ENCODE measurements at places on chromosomes 1 and 21.

DNA sequence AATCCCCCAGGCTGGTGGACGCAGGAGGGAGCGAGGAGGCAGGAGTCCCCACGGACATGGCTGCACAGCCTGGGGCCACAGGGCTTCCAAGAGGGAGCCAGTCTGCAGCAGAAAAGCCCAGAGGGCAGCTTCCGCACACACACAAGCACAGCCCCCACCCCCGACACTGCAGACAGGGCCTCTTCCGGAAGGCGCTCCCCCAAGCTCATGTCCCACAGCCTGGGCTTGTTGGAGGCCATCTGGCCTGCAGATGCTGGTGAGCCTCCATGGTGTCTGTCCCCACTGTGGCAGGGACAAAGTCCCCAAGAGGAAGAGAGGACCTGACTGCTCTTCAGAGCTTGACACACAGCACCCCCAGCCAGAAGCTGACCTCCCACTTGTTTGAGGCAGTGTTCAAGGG lies 13.4 kb upstream of the KIAA1614 start:
- no peak for DNase-seq

DNA sequence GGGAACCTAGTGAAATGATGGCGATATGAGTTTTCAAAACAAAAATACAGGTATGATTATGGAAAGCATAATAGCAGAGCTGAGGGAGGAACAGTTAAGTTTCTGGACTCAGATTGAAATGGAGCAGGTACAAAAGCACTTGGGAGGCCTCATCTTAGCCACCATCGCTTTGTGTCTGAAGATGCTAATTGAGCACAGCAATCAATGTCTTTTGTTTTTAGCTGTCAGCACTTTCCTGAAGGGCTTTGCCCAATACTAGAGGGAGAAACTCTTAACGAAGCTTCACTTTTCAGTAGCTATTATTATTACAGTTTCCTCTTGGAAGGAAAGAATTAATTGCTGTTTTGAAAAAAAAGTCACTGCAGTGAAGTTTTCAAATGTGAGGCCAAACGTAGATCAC lies 348.7 kb downstream of the RWDD3 start:
- DNase-seq: no peak

- no peak for DNase-seq
These were observed 8.6 kb downstream of the NIPAL3 start for GRCh38 chr1:24424207-24424606.

- no peak for DNase-seq
These were observed 244.6 kb upstream of the NEGR1 start for GRCh38 chr1:72526926-72527325.

- no peak for DNase-seq
These were observed 959 bp upstream of the SDC3 start for GRCh38 chr1:30909365-30910068.

GRCh38 chr1:111209622-111210021 lies 9.2 kb upstream of the DENND2D start:
- no peak for DNase-seq
